ENCODE measurements at places on chromosomes 5 and 9. TPM values are rescaled to one million over a fixed set of nuclear protein-coding genes. Genes with fewer than 3 reads are reported as not detected.
A peak's percentile ranks its signal among the peaks of the same experiment; 100 is the strongest.

PCDHB11 gene
- total RNA-seq = 1.8 TPM

LIX1 gene
- total RNA-seq = not detected

NDOR1 gene
- total RNA-seq = 3.2 TPM

SGCD gene
- 51.5 TPM for total RNA-seq

ORM2 gene
- total RNA-seq = not detected

GRCh38 chr5:142820447-142820846, 50.3 kb downstream of the ARHGAP26 start:
- no peaks in the 10 kb centered on the region for H3K36me3 ChIP-seq
- H3K27ac ChIP-seq = no peak overlapping the region
- no peak for DNase-seq
- H3K4me1 ChIP-seq = peaks cover 46% of the 10 kb centered on the region
- H3K4me3 ChIP-seq = no peak overlapping the region

DNA sequence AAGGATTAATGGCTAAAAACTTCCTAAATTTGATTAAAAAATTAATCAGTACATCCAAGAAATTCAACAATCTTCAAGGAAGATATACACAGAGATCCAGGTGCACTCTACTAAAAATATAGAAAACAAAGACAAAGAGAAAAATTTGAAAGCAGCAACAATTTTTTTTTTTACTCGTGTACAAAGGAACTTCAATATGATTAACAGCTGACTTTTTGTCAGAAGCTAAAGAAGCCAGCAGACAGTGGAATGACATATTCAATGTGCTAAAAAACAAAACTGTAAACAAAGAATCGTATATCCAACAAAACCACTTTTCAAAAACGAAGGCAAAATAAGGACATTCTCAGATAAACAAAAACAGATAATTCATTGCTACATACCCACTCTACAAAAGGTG, 234.6 kb downstream of the FSTL4 start:
- no peaks in the 10 kb centered on the region for H3K4me1 ChIP-seq
- no peaks in the 10 kb centered on the region for H3K36me3 ChIP-seq
- H3K27ac ChIP-seq = no peak overlapping the region

DNA sequence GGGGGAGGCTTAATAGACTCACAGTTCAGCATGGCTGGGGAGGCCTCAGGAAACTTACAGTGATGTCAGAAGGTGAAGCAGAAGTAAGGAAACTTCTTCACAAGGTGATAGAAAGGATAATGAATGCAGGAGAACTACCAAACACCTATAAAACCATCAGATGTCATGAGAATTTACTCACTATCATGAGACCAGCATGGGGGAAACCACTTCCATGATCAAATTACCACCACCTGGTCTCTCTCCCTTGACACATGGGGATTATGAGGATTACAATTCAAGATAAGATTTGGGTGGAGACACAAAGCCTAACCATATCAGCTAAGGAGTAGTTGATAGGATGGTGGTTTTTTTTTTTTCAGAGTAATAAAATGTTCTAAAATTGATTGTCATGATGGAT, 201.8 kb downstream of the CDH12 start:
- no peak for DNase-seq
- no peaks in the 10 kb centered on the region for H3K4me1 ChIP-seq
- H3K4me3 ChIP-seq = no peak overlapping the region

- no peak for DNase-seq
- H3K27me3 ChIP-seq = no peaks in the 10 kb centered on the region
- no peak overlapping the region for H3K4me3 ChIP-seq
- H3K27ac ChIP-seq = no peak overlapping the region
- H3K4me1 ChIP-seq = no peaks in the 10 kb centered on the region
- H3K36me3 ChIP-seq = no peaks in the 10 kb centered on the region
Observed at GRCh38 chr9:18427691-18428090, 46.3 kb upstream of the ADAMTSL1 start.

GRCh38 chr5:56499901-56500300, 266.8 kb upstream of the ANKRD55 start:
- no peaks in the 10 kb centered on the region for H3K4me1 ChIP-seq
- H3K36me3 ChIP-seq = no peaks in the 10 kb centered on the region
- H3K27me3 ChIP-seq = no peaks in the 10 kb centered on the region
- no peak overlapping the region for H3K4me3 ChIP-seq

DNA sequence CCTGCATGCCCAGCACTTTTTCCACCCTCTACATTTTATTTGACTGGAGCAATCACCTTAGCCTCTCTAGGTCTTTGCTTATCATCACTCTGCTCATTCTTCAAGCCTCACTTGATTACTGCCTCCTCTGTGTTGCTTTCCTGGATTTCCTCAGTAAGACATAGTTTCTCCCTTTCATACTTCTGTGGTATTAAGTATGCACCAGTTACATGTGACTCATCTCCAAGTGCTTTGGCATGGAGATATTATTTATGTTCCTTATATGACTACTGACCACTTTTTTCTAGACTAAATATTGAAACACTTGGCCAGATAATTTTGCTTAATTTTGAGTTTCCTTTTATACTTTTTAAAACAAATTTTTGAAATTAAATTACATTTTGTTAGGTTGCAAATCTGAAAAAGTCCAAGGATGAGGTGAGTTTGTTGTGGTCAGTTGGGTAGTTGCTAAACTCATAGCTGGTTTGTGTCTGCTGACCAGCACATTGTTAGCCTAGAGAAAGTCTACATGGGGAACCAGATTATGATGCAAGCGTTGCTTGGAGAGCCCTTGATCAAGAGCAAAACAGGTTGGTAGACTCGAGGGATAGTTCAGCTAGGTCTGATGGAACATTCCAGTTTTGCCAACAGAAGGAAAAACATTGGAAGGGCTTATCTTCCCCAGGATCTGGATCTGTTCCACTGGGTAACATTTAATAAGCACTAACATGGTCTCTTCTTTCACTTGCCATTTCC, 140.2 kb downstream of the TMC1 start:
- no peaks in the 10 kb centered on the region for H3K27me3 ChIP-seq
- H3K4me1 ChIP-seq = peaks cover 8% of the 10 kb centered on the region

DNA sequence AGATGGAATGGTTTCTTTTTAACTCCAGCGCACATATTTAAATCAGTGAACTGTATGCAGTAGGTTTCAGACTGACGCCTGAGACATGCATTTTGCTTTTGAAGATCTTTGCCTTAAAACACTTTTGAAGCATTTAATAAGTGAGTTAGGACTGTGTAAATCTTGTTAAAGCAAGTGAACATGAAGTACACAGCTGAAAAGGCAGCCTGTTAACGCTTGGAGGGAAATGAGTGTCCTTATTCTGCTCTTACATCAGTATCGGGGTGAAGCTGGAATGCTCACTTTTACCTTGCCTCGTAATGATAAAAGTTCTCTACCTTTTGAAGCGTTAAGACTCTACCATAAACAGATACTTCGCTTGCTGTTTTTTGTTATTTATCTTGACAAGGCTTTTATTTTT, 552.2 kb downstream of the ZNF608 start:
- no peak overlapping the region for H3K27ac ChIP-seq
- no peak overlapping the region for H3K4me3 ChIP-seq
- DNase-seq = no peak
- H3K4me1 ChIP-seq = no peaks in the 10 kb centered on the region
- no peaks in the 10 kb centered on the region for H3K27me3 ChIP-seq

DNA sequence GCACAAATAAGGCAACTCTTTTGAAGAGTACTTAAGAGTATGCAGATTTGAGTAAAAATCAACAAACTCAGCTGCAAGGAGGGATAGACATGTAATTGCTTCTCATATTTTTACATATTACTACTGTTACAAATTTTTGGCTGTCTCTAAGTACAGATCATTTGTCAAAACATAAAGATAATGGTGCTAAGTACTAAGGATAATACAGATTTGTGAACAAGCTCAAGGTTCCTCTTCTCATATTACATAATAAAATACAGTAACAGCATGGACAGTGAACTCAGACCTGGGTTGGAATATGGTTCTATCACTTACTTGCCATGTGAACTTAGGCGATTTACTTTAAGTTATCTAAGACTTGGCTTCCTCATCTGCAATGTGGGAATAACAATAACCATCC, 168.0 kb downstream of the AP3B1 start:
- H3K36me3 ChIP-seq = peaks cover 23% of the 10 kb centered on the region
- no peak overlapping the region for H3K4me3 ChIP-seq
- no peaks in the 10 kb centered on the region for H3K27me3 ChIP-seq
- H3K4me1 ChIP-seq = no peaks in the 10 kb centered on the region
- DNase-seq = no peak

DNA sequence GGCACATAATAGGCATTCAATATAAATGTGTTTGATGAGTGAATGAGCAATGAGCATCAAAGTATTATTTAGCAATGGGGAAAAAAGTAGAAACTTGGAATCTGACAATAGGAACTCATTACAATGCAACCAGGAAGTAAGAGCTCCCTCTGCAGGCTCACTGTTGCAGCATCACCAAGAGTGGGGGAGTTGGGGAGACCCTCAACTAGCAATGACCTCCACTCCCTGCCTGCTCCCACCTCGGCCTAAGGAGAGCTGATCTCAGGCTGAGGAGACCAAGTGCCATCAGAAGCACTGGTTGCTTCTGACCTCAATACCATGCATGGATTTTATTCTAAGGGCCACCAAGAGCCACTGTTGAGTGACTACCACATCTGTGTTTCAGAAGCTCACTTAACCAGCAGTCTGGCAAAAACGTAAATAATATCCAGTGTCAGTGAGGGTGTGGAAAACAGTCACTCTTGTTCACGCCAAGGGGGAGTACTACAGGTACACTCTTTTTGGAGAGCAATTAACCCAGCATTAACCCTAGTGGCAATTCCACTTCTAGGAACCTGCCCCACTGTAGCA, 8.0 kb downstream of the VDAC1 start:
- H3K27ac ChIP-seq = peak overlapping the region; percentile 99
- no peaks in the 10 kb centered on the region for H3K27me3 ChIP-seq

DNA sequence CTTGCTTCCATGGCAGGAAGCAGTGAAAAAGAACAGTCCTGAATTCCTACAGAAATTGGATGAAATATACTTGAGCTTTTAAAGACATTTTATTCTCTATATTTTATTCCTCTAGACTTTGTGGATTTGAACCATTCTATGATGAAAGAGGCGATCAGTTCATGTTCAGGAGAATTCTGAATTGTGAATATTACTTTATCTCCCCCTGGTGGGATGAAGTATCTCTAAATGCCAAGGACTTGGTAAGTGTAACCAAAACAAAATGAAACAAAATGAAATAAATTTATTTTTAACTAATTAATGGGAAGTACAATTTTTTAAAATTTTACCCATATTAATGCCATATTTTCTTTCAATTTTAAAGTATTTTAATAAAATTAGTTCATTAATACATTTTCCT, 34.1 kb downstream of the STARD4 start:
- no peak for DNase-seq
- no peaks in the 10 kb centered on the region for H3K27me3 ChIP-seq
- no peak overlapping the region for H3K27ac ChIP-seq
- no peaks in the 10 kb centered on the region for H3K4me1 ChIP-seq
- H3K36me3 ChIP-seq = no peaks in the 10 kb centered on the region
- no peak overlapping the region for H3K4me3 ChIP-seq

- DNase-seq = no peak
- H3K4me3 ChIP-seq = no peak overlapping the region
- no peak overlapping the region for H3K27ac ChIP-seq
- no peaks in the 10 kb centered on the region for H3K4me1 ChIP-seq
Observed at GRCh38 chr9:81716409-81716808, 27.1 kb upstream of the TLE1 start.

DNA sequence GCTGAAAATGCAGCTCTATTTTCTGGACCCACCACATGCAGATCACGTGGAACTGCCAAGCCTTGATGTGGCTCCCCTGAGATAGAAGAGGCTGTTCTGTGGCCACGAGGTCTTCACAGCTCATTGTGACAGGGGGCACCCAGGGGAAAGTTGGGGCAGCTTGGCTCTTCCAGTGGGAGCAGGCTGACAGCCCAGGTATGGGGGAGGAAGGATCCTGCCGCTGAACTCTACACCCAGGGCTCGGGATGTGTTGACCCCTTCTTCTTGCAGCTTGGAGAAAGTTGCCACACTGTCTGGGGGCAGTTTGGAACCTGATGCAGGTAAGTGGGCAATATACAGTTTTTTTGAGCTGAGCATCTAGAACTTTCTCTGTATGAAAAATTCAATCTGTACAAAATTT, 133.6 kb upstream of the PITX1 start:
- H3K4me3 ChIP-seq = no peak overlapping the region
- H3K4me1 ChIP-seq = no peaks in the 10 kb centered on the region
- H3K27me3 ChIP-seq = no peaks in the 10 kb centered on the region
- no peaks in the 10 kb centered on the region for H3K36me3 ChIP-seq

DNA sequence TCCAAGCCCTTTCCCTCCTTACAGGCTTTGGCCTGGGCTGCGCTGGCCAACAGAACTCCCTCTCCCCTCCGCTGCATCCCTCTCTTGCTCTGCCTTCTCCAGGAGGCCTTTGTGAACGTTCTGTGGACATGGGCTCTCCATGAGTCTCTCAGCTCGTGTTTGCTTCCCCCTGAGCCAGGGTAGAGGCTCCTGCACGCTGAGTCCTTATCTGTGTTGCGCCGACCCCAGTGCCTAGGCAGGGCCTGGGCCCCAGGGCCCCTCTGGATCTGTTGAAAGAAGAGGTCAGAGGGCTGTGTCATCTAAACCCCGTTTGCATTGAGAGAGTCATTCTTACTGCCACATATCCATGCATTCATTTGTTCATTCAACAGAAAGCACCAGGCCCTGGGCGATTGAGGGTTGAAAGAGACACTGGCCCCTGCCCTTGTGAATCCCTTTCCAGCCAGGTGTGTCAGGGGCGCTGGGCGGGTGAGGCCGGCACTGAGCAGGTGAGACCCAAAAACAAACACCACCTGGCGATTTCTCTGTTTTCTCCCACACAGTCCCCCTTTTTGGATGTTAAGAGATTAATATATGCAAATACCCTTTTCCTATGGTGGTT, 111.2 kb upstream of the IER5L start:
- H3K36me3 ChIP-seq = no peaks in the 10 kb centered on the region
- H3K27me3 ChIP-seq = no peaks in the 10 kb centered on the region
- H3K4me1 ChIP-seq = no peaks in the 10 kb centered on the region
- H3K4me3 ChIP-seq = no peak overlapping the region

DNA sequence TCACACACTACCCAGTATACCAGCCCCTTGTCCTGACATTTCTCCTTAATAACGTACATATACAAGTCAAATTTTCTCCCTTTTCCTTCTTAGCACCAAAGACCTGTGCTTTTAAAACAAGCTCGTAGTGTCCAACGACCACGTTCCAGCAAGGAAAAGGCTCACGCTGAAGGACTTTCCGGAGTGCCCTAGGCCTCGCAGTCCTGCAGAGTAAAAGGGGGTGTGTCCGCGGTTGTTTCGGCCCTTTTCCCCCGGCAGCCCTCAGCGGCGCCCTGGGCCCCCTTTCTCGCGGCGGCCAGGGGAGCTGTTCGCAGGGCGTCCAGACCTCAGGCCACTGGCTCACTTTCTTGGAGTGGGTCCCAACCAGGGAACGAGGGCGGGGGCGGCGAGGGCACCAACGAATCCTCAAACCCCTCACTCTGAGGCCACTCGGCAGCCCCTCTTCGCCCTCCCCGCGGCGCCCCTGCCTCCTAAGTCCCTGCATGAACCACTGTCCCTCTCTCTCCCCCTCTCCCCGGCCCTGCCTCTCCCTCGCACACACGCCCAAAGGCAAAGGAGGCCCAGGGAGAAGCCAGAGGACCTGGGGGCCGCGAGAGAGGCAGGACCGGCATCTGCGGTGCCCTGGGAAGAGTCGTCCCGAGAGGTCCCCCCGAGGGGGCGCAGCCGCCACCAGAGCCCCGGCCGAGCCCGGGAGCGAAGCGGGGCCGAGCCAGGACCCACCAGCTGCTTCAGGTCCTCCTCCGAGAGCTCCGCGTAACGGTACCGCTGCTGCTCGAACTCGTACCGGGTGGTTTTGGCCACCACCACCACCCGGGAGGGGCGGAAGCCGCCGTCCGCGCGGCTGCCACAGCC, 720 bp downstream of the NADK2 start:
- no peaks in the 10 kb centered on the region for H3K36me3 ChIP-seq
- H3K4me1 ChIP-seq = peaks cover 46% of the 10 kb centered on the region
- H3K4me3 ChIP-seq = peak overlapping the region; percentile 91
- H3K27me3 ChIP-seq = no peaks in the 10 kb centered on the region
